ENCODE measurements at places on chromosomes 4 and X. TPM values are rescaled to one million over a fixed set of nuclear protein-coding genes. Genes with fewer than 3 reads are reported as not detected.

CT45A3 gene
- not detected for total RNA-seq

FATE1 gene
- 0.39 TPM for total RNA-seq

LUZP4 gene
- not detected for total RNA-seq

GRCh38 chr4:149910177-149910576 is 94.5 kb upstream of the IQCM start:
- DNase-seq, result no peak

- DNase-seq, result no peak
Measured at GRCh38 chrX:23195761-23196160, 138.9 kb upstream of the PTCHD1 start.

BEX1 gene
- not detected for total RNA-seq

GRCh38 chrX:39017077-39017476 is 215.8 kb downstream of the MID1IP1 start:
- DNase-seq, result no peak

- no peak for DNase-seq
Measured at GRCh38 chrX:7891928-7892327, 35.3 kb downstream of the PNPLA4 start.

FHDC1 gene
- 0.54 TPM for total RNA-seq

Measured in psoas muscle (tissue), 8 donors.